ENCODE measurements at places on chromosomes 1 and 21. TPM values are rescaled to one million over a fixed set of nuclear protein-coding genes. Genes with fewer than 3 reads are reported as not detected.

DNA sequence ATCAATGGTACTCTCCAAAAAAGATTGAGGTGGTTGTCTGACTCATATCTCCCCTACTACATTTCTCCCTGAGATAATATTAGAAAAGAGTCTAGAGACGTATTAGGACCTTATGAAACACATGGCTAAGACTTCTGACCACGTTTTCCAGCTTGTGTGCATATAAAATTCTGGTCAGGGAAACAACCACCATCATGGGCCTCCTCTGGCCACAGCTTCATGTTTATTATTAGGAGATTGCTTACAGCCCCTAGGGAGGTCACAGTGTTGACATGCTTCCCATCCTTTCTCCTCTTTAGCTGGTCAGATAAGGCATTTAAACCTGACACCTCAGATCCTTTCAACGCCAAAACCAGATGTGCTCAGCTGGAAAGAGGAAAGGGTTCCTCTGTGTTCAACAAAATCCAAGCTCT, 620.2 kb downstream of the PLPP3 start:
- no peak for DNase-seq

- no peak for DNase-seq
Observed at GRCh38 chr1:35080171-35080854, 1.1 kb downstream of the ZMYM1 start.

- no peak for DNase-seq
Observed at GRCh38 chr1:4986306-4986705, 331.9 kb downstream of the AJAP1 start.

- DNase-seq, result no peak
Observed at GRCh38 chr1:101588677-101589076, 351.9 kb downstream of the S1PR1 start.

- no peak for DNase-seq
Observed at GRCh38 chr1:92826792-92827191, 5.0 kb upstream of the RPL5 start.

DNA sequence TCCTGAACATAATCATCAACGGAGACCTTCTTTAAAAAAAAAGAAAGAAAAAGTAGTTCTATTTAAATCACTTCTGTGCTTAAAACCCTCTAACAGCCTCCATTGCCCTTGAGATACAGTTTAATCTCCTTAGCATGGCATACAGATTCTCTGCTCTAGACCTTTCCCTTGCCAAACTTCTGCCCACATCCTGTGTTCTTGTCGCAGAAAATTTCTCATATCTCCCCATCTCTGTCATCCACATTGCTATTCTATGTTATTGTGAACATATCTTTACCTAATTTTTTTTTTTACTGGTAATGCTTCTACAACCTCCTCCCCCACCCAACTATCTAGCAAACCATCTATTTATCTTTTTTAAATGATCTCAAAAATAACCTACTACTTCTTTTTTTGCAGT, 135.7 kb upstream of the PROX1 start:
- DNase-seq, result no peak

DNA sequence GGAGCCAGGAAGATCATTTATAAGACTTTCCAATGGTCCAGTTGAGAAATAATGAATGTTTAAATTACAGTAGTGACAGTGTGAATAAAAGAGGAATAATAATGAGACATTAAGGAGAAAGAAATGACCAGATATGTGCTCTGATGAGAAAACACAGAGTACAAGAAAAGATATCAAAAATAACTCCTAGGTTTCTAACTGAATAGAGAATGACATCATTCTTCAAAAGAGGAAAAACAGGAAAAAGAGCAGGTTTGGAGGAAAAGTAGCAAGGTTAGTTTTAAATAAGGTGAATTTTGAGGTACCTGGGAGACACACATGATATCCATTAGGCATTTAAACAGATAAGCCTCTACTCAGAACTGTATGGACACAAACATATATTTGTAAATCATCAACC, 55.0 kb downstream of the ANKRD13C start:
- DNase-seq, result no peak

The KCNJ15 gene
- total RNA-seq, result not detected

The C1QB gene
- not detected for total RNA-seq

Measured in A673 (cell line).